ENCODE measurements at places on chromosomes 12 and 14.

DNA sequence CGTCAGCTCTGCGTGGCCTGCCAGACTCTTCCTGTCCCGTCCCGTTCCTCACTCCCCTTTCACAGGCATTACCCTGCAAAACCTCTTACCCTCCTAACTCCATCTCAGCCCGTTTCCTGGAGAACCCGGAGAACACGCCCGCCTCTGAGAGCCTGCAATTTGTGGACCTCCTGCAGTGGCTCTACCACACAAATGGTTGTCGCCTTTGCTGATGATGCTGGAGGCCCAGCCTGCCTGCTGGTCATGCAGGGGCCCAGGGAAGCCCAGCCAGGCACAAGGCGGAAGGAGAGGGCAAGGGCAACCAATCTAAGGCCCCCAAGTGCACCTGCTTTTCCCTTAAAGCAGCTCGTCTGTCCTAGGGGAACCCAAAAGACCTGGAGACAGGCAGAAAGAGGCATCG is 22.5 kb downstream of the RFLNA start:
- DNase-seq: no peak

- DNase-seq: no peak
Measured at GRCh38 chr14:95896498-95897135, 20.0 kb downstream of the TUNAR start.

DNA sequence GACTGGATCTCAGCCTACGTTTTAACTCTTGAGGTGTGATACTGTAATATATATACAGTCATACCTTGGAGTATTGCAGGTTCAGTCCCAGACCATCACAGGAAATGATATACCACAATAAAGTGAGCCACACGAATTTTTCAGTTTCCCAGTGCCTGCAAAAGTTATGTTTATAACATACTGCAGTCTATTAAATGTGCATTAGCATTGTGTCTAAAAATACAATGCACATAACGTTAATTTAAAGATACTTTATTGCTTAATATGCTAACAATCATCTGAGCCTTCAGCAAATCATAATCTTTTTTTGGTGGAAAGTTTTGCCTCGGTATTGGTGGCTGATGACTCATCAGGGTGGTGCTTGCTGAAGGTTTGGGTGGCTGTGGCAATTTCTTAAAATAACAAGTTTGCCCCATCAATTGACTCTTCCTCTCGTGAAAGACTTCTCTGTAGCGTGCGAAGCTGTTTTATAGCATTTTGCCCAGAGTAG is 18.9 kb downstream of the PYROXD1 start:
- no peak for DNase-seq

DNA sequence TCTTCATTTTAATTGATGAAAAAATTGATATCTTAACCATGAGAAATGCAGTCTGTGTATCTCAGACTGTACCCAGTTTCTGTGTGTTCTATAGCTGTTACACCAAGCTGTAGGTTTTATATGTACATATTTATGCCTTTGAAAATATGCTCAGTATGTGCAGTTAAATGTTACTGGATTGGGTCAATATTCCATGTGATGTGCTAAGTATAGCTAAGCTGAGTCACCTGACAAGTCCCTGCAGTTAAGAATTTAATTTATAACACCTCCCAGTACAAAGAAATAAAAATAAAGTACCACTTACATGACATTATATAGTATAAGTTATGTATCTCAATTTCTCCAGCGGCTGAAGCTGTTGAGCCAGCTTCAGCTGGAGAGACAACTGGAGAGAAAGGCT is 984.0 kb downstream of the GALC start:
- no peak for DNase-seq

- no peak for DNase-seq
Measured at GRCh38 chr12:121300083-121300819, 3.7 kb upstream of the CAMKK2 start.

DNA sequence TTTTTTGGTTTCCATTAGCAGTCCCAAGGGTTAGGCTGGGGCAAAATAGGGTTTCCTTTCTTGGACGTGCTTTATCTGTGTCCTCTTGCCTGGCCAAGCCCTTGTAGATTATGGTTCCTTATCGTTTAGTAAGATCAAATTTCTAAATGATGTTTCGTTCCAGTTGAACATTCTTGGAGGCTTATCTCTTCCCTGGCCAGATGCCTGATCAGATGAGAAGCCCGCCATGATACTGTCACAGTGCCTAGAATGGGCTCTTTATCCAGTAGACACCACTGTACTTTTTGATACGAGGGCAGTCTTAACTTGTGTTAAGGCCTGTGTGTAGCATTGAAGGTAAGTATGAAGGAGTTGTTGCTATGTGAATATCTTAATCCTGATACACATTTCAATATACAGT is 76.1 kb upstream of the TMEM263 start:
- no peak for DNase-seq
